ENCODE measurements at places on chromosomes 12 and 14. TPM values are rescaled to one million over a fixed set of nuclear protein-coding genes. Genes with fewer than 3 reads are reported as not detected.

DNA sequence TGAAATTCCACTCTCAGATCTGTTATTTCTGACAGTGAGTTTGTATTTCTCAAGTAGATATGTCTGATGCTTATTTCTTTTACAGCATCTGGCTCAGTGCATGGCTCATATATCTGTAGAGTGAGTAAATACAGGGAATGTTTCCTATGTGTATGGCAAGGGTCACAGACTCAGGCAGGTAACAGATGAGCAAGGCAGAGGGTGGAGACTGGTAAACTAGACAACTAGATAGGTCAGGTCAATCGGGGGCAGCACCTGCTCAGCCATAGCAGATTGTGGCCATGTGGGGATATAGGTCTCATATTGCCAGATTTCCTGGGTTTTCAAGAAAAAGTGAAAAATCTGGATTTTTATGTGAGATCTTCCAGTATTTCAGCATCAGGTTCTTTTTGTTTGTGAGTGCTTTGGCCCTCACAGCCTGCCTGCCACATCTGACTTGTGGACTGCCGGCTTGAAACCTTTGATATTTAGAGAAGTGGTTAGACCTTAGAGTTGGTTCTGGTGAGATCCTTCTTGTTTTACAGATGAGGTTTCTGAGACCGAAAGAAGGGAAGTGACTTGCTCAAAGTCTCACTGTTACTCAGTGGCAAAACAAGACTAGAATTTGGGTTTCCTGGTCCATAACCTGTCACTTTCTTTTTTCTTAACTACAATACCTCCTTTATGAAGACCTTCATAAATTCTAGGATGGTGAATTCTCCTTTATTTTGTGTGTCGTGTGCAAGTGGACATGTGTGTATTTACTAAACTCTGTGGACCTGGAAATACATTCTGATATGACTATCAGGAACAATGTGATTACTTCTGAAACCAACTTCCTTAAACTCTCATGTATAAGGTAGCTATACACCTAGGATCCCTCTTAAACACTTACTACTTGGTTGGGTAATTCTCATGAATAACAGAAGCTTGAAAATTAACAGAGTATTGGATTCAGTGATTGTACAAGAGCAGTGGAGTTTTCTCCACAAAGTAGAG is 34.4 kb downstream of the PROX2 start:
- DNase-seq = no peak

DNA sequence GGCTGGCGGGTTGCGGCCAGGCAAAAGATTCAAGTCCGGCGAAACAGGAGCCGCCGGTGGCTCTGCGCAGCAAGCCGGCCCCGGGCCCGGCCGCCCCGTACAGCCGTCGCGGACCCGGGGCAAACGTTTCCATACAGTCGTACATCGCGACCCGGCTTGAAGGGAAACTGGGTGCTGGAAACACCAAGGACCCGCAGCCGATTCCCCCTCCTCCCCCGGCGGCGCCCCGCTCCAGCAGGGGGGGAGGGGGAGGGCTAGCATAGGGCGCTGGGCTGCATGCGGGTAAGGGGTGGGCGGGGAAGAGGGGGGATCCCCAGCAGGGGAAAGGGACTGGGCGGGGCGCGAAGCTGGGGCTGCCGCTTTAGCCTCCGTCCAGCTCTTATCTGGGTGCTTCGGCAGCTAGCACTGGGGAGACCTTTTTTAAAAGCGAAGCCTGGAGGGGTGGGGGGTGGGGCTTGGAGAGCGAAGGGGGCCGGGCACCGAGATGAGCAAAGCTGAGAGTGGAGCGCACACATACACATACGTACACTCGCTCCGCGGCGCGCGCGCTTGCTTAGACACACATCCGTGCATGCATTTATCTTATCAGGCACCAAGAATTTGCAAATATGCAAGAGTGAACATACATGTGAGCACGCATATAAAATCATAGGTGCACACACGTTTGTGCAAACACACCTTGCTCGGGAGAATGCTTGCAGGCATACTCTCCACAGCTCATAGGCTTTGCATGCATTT is 11.9 kb downstream of the RARG start:
- DNase-seq = peak; percentile 72

DNA sequence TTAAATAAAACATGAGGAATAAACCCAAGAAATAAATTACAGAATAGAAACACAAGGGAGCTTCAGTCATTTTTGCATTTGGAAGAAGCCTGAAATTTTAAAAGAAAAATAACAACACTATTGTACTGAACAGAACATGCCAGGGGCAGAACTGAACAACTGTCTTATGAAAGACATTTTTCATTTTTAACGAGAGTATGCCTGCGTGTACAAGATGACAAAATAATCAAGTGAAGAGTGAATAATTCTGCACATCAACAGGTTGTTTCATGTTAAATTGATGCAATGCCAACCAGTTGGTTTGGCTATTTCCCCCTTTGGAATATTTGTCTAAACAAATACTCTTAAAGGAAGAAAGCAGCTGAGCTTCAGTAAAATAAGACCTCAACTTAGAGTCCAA is 103.3 kb upstream of the BTG1 start:
- no peak for DNase-seq

GRCh38 chr12:19614601-19615383 is 175.5 kb downstream of the AEBP2 start:
- no peak for DNase-seq

- DNase-seq = no peak
These were observed 1.1 kb upstream of the TRAF3 start for GRCh38 chr14:102775855-102776760.

GRCh38 chr14:103742499-103743255 is 27.1 kb downstream of the ZFYVE21 start:
- DNase-seq = no peak

NTN4 gene
- total RNA-seq = 17.1 TPM

DNA sequence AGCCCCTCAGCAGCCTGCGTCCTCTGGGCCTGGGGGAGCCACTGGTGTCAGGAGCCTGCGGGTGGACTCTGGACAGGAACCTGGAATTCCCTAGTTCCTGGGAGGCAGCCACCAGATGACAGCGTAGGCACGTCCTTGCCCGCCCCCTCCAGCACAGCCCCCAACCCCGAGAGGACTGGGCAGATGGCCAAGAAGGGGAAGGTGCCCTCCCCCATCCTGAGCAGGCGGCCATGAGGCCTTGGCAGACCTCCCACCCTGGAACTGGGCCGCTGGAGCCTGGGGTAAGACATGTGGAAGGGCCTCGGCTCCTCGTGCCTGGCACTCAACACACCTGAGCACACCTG is 60.4 kb upstream of the FBRSL1 start:
- no peak for DNase-seq

DNA sequence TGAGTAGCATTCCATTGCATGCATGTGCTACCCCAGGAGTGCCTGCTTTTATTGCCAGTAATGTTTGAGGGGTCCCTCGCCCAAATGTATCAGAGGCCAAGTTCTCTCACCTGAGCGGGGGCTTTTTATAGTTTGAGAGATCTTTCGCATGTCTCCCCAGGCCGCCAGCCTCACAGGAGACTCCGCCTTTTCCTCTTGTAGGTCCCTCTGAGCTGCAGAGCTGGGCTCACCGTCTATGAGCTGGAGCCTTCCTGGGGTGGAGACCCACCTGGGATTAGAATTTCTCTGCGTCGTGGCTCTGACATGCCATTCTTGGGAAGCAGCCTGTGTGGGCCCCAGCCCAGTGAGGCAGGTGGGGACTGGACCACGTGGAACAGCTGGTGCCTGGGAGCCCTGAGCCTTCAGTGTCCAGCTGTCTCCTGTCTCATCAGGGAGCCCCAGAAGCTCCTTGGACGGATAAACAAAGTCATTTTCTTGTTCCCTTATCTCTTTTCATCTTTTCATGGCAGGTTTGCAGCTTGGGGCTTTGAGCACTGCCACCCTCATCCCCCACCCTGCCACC is 261.7 kb upstream of the CRY1 start:
- DNase-seq = no peak

GRCh38 chr12:31248337-31248736 is 77.6 kb downstream of the SINHCAF start:
- DNase-seq = no peak

Data from Panc1 (cell line).